ENCODE measurements at places on chromosomes 13 and 19.

DNA sequence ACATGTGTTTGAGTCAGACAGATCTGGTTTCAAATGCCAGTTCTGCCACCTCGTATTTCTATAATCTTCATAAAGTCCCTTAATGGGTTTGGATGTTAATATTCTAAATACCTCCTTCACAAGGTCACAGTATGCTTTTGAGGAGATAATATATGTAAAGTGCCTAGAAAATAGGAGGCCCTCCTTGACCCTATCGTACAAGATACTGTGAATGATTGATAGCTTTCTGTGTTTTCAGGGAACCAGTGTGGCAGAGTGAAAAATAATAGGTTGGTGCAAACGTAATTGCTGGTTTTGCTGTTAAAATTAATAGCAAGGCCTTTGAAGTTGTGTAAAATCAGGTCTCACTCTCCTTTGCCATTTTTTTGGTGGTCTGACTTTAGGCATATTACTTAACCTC lies 77.5 kb upstream of the SCEL start:
- DNase-seq, result no peak

- DNase-seq, result no peak
Measured at GRCh38 chr19:41565379-41565720, 10.6 kb upstream of the CEACAM21 start.

- no peak for DNase-seq
Measured at GRCh38 chr19:1412995-1413800, 5.8 kb downstream of the DAZAP1 start.

- no peak for DNase-seq
Measured at GRCh38 chr19:47172666-47173455, 42.2 kb downstream of the SAE1 start.

GRCh38 chr19:56403261-56403660 lies 871 bp upstream of the ZNF583 start:
- DNase-seq, result peak; percentile 9

- no peak for DNase-seq
Measured at GRCh38 chr19:40210889-40211288, 7.3 kb downstream of the TTC9B start.

DNA sequence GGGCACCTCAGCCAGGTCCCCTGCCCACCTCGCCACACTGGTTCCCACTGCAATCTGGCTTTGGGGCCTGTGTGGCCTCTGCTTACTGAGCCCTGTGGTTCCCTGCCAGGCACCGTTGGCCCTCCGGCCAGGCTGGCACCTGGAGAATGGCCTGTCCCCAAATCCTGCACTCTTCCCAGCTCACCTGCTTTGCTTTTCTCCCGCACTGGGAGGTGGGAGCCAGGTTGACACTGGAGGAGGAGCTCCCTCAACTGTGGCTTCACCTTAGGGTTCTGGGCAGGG lies 97.0 kb downstream of the SCGB2B2 start:
- no peak for DNase-seq

DNA sequence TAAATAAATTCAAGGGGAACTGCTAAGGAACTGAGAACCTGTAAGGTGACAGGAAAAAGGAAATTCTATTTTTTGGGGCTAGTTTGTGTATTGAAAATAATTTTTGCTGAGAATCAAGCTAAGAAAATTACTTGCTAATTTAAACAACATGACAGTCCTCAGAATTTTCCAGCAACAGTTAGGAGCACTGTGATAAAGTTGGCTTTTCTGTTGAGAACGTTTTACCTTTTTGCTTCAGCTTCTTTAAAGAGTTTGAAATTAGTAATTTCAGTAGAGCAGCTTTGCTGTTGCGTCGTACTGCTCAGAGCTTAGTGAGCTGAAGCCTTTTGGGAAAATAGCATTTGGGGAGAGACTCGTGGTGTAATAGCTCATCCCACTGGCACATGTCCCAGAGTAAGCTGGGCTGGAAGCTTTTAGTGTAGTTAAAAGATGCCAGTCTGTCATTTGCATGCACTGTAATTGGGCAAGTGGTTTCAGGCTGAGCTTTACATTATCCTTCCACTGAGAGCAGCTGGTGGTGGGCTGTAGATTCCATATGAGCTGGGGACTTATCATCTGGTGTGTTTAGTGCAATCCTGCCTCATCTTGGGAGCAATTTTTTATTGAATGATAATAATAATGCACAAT lies 69.8 kb downstream of the LRCH1 start:
- DNase-seq, result peak; percentile 80

- no peak for DNase-seq
Measured at GRCh38 chr13:83919775-83920174, 37.5 kb upstream of the SLITRK1 start.

DNA sequence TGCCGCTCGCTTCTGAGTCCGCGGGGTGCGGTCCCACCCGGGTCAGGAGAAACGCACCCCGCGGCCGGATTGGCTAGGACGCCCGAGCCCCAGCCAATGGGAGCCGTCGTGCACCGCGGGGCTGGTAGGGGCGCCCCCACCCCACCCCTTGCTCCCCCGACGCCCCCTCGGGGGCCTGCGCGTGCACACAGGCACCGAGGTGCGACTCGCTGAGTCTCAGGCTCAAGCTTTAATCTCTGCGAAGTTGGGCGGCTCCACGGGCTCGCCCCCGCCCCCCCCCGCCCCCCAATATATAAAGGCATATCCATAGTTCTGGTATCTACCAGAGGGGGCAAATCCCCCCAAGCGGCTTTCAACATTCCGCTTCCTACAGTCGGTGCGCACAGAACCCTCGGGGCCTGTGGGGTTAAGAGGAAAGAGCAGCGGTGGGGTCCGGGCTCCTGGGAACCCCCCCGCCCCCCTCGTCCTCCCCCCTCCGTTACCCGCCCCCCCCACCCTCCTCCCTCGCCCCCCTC lies at the start of gene COX6B2:
Gene COX6B2, minus strand, starts transcription at position 22 of the 515 bp plus-strand sequence. CDS start 198 bp downstream, outside the sequence.
- DNase-seq, result no peak

- DNase-seq, result no peak
Measured at GRCh38 chr19:1290703-1291651, 5.3 kb downstream of the EFNA2 start.

- no peak for DNase-seq
Measured at GRCh38 chr19:16363133-16363851, 38.7 kb downstream of the KLF2 start.

DNA sequence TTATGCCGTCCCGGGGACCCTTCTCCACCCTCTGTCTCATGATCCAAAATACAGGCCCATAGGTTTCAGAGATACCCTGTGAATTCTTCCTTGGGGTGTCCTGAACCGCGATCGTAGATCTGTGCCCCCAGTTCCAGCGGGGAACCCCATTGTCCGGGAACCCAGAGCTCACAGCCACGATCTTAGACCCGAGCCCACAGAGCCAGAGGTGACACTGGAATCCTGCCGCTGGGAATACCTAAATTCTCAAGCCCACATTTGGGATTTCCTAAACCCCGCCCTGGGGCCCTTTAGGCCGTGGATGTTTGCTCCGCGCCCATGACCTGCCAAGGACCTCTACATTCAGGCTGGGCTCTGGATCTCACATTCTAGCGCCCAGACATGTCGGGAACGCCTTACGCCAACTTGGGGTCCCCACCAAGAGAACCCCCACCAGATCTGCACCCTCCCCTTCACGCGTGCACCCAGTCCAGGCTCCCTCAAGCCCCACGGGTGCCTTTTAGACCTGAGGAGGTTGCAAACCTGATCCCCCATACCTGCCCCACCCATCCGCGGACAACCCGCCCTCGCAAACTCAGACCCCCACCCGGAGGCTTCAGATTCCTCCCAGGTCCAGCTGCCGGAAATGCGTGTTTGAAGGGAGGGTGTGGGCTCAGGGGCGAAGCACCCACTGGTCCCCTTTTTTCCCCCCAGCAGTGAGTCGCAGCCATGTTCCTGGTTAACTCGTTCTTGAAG lies 605 bp downstream of the CAPNS1 start:
- DNase-seq, result peak; percentile 71

GRCh38 chr13:93364166-93364565 lies 137.6 kb downstream of the GPC6 start:
- no peak for DNase-seq

DNA sequence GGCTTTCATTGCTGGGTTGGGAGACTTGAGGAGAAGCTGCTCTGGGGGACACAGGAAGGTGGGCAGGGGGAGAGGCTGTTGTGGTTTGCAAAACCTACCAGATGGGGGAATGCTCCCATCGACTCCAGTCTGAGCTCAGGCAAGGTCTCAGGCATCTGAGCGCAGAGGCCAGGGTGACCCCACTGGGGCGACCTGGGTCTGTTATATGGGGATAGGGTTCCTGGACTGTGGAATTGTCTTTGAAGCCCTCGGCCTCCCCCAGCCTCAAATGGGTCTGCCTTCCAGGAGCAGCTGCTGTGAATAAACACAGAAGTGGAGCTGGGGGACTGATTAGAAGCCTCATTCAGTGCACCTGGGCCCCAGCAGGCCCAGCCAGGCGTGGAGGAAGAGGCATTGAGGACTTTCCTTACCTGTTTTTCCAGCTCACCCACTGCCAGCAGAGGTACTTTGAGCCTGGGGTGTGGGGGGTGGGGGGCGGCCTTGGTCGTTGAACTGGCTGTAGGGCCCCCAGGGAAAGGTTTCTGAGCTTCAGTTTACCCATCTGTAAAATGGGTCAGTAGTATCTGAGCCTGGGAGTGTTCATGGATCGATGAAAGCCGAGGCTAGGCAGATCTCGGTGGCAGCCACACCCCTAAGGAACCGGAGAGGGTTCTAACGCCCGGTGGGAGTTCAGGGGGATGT lies 1.4 kb downstream of the CERS4 start:
- DNase-seq, result no peak

- DNase-seq, result no peak
Measured at GRCh38 chr13:106865716-106866440, 297.9 kb upstream of the ARGLU1 start.
